ENCODE measurements at places on chromosomes 3 and 15.

DNA sequence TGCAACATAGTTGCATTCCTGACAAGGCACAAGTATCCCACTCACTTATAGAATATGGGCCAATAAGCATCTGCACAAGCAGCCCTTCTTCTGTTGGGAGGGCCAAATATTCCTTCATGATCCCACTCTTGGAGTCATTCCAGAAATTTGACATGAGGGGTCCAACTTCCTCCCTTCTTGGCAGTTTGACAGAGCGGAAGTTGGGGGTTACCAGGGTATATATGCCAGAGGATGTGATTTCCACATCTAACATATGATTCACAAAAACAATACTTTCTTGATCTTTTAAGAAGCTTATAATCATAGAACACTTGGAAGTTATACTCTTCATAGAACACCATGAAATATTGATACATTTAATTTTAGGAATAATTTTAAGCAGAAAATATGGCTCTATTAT is 100.9 kb upstream of the CRBN start:
- DNase-seq = no peak
- no peaks in the 10 kb centered on the region for H3K36me3 ChIP-seq
- H3K27me3 ChIP-seq = no peaks in the 10 kb centered on the region
- no peak overlapping the region for H3K4me3 ChIP-seq
- no peaks in the 10 kb centered on the region for H3K4me1 ChIP-seq
- no peak overlapping the region for H3K27ac ChIP-seq

- DNase-seq = no peak
- H3K4me3 ChIP-seq = no peak overlapping the region
- H3K27me3 ChIP-seq = no peaks in the 10 kb centered on the region
- H3K27ac ChIP-seq = no peak overlapping the region
- H3K4me1 ChIP-seq = no peaks in the 10 kb centered on the region
Measured at GRCh38 chr3:98038876-98039275, 3.8 kb upstream of the GABRR3 start.

DNA sequence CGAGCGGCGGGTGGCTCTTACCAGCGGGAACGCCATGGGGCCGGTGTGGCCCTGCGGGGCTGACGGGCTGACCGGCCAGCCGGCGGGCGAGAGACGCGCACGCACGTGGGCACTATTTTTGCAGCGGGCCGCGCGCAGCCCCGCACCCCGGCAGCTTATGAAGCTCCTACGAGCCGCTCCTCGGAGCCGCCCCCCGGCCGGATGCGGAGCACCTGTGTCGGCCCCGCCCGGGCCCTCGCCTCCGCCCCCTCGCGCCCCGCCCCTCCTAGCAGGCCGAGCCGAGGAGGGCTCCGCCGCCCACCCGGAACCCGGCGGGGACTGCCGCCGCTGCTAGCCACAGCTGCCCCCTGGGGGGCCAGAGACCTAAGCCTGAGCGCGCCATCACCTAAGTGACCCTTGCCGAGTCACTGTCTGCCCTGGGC is 683 bp upstream of the CPEB1 start:
- peaks cover 52% of the 10 kb centered on the region for H3K27me3 ChIP-seq
- H3K4me1 ChIP-seq = no peaks in the 10 kb centered on the region
- DNase-seq = peak; percentile 42
- no peaks in the 10 kb centered on the region for H3K36me3 ChIP-seq
- H3K27ac ChIP-seq = no peak overlapping the region
- peak overlapping the region; percentile 56 for H3K4me3 ChIP-seq

- H3K27me3 ChIP-seq = no peaks in the 10 kb centered on the region
- no peaks in the 10 kb centered on the region for H3K36me3 ChIP-seq
Measured at GRCh38 chr15:35019404-35020327, 31.6 kb upstream of the ZNF770 start.

GRCh38 chr3:146550743-146551510 is 6.5 kb upstream of the PLSCR1 start:
- H3K27ac ChIP-seq = no peak overlapping the region
- no peaks in the 10 kb centered on the region for H3K27me3 ChIP-seq
- H3K4me3 ChIP-seq = no peak overlapping the region
- no peaks in the 10 kb centered on the region for H3K4me1 ChIP-seq
- no peak for DNase-seq
- no peaks in the 10 kb centered on the region for H3K36me3 ChIP-seq
